GM12891 (cell line): ENCODE measurements at places on chromosomes 5 and 9.

- no peak for DNase-seq
These were observed 61.9 kb downstream of the PGM5 start for GRCh38 chr9:68418259-68418845.

- no peak for DNase-seq
These were observed 2.1 kb downstream of the ZNF608 start for GRCh38 chr5:124744170-124744971.

DNA sequence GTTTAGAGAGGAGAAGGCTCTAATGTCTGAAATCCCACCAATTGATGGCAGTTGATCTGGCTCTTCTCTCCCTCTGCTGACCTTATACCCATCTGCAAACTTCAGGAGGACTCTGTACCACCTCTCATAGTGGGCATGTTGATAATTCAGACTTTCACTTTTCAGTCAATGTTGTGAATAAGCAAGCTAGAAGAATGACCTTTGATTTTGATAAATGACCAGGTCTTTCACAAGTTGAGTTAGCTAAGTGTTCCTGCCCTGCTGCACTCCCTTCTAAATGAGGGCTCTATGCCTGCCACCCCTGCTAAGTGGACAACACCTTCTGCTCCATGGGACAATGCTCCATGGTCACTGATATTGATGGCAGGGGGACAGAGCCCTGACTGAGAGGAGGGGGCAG is 74.7 kb downstream of the SPRY4 start:
- DNase-seq: no peak

DNA sequence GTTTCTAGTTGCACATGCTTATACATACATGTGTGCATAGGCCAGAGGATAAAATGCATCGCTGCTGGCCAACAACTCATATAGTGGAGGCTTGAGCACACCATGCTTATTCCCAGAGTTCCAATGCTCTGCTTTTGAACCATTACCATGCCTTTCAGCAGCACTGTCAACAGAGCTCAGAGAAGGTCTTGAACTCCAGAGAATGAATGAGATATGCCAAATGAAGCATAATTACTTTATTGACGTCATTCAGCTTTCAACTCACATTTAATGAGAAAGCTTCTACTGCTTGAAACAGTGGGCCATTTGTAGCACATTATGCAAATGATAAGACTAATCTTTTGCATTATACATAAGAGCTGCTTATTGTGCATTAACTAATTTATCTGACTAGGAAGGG is 765.3 kb upstream of the GRAMD2B start:
- DNase-seq: no peak

DNA sequence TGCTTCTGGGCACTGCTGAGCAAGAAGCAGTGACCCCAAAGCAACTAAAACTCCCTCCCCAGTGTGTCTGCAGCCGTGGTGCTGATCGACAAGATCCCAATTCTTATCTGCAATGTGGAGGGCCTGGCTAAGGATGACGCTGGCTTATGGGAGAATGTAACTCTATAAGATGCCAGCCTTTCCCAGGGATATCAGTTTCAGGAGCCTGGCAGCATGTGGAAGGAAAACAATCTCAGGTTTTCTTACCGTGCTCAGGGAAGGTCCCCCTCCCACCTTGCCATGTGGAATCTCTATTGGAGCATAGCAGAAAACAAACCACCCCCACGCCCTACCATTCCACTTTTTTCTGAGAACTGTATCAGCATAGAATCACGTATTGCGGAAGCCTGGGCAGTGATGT is 87.7 kb upstream of the PTPN3 start:
- no peak for DNase-seq

GRCh38 chr9:114246558-114246957 is 76.3 kb upstream of the ORM1 start:
- DNase-seq: no peak

GRCh38 chr5:15234366-15234765 is 265.6 kb upstream of the FBXL7 start:
- no peak for DNase-seq

DNA sequence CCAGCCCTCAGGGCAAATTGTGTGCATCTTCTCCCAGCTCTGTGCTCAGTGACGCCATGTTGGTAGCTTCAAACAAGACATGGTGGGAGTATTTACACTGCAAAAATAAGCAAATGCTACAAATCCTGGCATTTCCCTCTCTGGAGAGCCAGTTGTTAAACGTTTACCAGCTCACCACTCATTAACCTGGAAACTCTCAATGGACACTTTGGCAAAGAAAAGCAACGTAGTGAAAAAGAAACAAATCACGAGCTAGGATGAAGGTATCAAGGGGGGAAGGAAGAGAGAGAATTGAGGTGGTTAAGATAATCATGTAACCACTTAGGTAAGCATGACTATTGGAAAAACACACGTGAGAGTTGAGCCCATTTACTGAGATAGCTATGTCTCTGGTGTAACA is 72.5 kb downstream of the MRPS30 start:
- no peak for DNase-seq

- no peak for DNase-seq
These were observed 417.0 kb downstream of the ARHGEF28 start for GRCh38 chr5:74042959-74043358.

- DNase-seq: no peak
These were observed 37.2 kb downstream of the PLEKHG4B start for GRCh38 chr5:129148-129547.

- no peak for DNase-seq
These were observed 77.9 kb downstream of the SEMA5A start for GRCh38 chr5:9468060-9468388.

DNA sequence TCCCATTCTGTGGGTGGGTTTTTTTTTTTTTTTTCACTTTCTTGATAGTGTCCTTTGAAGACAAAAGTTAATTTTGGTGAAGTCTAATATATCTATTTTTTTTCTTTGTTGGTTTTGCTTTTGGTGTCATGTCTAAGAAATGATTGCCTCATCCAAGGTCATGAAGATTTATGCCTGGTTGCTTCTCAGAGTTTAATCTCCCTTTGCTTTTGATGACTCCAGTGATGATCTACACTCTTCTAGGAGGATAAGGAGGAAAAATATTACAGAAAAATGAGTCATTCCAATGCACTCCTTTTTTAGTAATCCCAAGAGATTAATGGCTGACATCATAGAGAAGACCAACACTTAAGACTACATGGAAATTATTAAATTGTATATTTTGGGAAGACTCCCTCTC is 79.7 kb upstream of the ICE1 start:
- DNase-seq: no peak

GRCh38 chr9:79633558-79633957 is 61.8 kb downstream of the TLE4 start:
- DNase-seq: no peak

GRCh38 chr9:82890865-82891264 is 172.1 kb downstream of the RASEF start:
- DNase-seq: no peak

DNA sequence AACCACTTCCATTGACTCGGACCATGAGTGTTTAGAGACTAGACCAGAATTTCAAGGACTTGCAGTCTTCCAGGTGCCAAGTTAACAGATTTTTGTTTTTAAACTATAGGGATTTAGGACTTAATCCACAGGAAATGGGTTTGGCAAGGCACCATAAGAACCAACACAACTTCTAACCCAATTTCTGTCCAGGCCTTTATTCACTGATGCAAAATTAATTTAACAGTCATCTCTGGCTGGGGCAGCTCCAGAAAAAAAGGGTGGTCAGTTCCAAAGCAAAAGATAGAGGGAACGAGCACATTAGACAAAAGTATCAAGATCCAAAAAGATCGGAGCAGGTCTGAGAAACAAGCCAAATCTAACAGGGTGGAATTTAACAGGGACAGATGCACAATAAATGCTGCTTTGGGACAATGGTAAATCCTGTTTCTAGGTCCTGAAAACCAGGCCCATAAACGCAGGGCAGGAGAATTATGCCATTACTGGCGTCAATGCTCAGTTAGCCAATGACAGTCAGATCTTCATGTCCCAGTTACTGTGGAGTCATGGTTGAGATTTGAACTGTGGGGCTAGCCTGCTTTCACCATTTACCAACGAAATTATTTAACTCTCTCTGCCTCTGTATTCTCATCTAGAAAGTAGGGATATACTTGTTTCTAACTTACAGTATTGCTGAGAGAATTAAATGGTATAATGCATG is 590.8 kb upstream of the BRINP1 start:
- no peak for DNase-seq

- DNase-seq: no peak
These were observed 110.6 kb downstream of the GADD45G start for GRCh38 chr9:89715318-89715858.

DNA sequence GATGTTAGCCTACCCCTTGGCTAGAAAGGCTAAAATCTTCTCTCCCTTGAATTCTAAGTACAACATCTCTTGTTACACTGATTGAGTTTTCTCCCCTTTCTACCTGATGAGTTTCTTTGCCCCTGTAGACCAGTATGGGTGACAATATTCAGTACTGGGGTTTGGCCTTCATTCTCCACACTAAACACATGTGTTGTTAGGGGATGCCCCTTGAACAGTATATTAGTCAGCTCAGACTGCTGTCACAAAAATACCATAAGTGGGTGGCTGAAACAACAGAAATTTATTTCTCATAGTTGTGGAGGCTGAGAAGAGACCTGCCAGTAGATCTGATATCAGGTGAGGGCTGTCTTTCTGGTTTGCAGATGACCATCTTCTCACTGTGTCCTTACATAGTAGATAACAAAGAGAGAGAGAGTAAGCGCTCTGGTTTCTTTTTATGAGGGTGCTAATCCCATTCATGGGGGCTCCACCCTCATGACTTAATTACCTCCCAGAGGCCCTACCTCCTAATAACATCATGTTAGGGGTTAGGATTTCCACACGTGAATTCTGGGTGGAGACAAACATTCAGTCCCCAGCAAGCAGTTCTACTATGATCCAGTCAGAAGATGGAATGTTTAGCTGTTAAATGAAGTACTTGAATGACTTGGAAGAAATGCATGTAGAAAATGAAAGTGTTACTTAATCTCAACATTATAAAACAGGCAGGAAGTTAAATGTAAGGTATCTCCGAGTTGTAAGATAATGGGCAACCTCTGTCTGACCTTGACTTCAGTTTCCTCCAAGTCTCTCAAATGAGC is 17.5 kb downstream of the VLDLR start:
- DNase-seq: no peak

DNA sequence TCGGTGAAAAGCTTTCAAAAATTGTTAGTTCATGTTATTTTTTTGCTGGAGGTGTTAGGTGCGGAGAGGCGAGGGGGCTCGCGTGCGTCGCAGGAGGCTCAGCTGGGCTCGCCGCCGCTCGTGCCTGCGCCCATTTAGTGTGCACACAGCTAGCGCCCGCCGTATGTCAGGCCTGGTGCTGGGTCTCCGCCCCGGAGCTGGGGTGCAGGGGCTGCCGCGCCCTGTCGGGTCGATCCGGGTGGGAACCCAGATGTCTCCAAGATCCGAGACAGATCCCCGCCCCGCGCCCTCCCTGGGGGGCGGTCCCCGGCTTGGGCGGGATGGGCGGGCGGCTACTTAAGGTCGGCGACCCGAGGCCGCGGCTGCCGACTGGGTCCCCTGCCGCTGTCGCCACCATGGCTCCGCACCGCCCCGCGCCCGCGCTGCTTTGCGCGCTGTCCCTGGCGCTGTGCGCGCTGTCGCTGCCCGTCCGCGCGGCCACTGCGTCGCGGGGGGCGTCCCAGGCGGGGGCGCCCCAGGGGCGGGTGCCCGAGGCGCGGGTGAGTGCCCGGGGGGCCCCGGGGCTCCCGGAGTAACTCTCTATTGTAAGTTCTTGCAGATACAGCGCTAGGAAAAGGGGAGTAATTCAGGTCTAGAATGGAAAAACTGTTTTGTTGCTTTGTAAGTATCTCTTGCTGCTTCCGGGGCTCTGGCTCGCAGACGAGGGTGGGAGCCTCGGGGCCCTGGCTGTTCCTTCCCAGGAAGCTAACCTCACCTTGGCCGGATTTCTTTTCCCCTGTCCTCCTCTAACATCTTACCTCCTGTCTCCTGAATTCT is 31.7 kb downstream of the GSN start:
- peak; percentile 68 for DNase-seq

- DNase-seq: peak; percentile 49
These were observed 707 bp downstream of the PIP5K1B start for GRCh38 chr9:68705531-68706362.

DNA sequence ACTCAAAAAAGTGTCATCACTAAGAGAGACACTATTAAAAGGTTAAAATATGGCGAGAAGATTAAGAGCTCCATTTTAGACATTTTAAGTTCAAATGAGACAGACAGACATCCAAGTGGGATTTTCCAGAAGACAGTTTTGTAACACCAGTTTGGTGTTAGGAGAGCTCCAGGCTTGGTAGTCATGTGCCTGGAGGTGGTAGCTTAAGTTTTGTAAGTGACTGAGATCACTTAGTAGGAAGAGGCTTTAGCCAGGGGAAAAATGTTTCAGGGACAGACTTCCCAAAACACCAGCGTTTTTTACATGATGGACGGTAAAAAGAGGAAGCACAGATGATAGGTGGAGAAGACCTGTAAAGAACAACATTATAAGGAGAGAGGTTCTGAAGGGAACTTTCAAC is 150.3 kb downstream of the GIN1 start:
- DNase-seq: no peak

DNA sequence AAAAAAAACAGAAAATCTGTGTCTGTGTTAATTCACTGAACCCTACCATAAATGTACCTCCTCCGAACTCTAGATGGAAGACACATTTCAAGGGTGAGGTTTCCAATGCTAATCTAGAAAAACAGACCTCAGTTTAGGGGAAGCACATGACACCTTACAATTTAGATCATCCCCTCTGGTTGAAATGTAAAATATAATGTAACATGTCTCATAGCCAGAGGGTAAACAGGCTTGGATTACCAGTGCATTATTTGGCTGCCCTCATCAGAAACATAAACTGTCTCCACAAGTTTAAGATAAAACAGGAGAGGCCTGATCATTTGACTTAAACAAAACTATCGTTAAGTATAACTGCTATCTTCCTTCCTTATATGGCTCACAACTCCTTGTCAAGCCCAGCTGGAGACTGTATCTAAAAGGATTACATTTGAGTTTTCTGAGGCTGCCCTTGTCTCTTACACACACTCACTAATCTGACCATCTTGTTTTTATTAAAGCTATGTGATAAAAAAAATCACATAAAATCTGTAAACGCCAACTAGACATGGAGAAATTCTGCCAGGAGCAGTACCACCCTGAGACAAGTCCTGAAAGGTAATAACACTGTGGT is 105.7 kb downstream of the LURAP1L start:
- no peak for DNase-seq

DNA sequence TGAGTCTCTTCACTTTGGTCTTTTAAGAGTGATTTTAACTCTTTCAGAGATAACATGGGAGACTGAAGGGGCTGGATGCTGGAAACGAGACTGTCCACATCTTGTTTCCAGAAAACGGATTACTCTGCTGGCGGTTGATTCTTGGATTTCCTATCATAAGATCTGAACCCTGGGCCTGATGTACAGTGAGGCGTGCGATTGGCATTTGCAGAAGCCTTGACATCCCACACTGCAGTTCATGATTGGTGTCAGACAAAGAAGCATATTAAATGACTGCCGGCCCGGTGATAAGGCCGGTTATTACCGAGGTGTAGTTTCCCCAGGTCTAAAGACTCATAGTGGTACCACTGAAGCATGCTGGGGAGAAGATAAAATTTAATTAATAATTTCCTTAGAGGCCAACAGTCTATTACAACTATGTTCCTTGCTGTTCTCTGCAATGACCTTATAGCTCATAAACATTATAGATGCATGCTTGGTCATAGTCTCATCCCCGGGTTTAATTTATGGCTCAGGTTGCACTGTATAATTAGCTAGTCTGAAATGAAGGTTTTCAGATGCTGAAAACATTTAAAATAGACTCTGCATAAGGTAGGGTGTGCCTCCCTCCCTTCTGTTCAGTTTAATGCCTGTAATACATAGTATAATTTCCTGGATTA is 99.2 kb downstream of the PPP2R2B start:
- no peak for DNase-seq
